ENCODE measurements at places on chromosomes 12 and 14. TPM values are rescaled to one million over a fixed set of nuclear protein-coding genes. Genes with fewer than 3 reads are reported as not detected.

DNA sequence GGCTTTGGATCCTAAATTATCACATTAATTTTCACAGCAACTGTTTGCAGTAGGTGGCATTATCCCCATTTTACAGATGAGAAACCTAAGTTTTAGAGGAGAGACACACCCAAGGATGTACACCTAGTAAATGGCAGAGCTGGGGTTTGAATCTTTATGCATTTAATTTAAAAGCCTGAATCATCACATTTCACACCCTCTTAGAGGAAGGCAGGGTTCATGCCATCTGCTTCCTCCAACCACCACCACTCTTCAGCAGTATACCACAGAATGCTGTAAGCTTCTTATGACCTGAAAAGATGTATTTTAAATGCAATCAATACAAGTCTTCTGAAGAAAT lies 90.3 kb downstream of the CRADD start:
- H3K27me3 ChIP-seq, result no peaks in the 10 kb centered on the region
- no peaks in the 10 kb centered on the region for H3K36me3 ChIP-seq
- no peak overlapping the region for H3K27ac ChIP-seq

The MLXIP gene
- total RNA-seq, result 28.6 TPM

- H3K4me1 ChIP-seq, result peaks cover 2% of the 10 kb centered on the region
- no peak overlapping the region for H3K27ac ChIP-seq
- no peak overlapping the region for H3K4me3 ChIP-seq
Observed at GRCh38 chr12:128513331-128513730, 246.4 kb downstream of the TMEM132C start.

The TOX4 gene
- 64.7 TPM for total RNA-seq

GRCh38 chr12:101750152-101750551 lies 10.9 kb upstream of the SYCP3 start:
- DNase-seq, result no peak
- H3K4me1 ChIP-seq, result no peaks in the 10 kb centered on the region
- H3K4me3 ChIP-seq, result no peak overlapping the region
- peaks cover 8% of the 10 kb centered on the region for H3K36me3 ChIP-seq
- no peaks in the 10 kb centered on the region for H3K27me3 ChIP-seq

The BMP4 gene
- total RNA-seq, result 12.2 TPM

The RNASE1 gene
- total RNA-seq, result 1.6 TPM

- no peak overlapping the region for H3K27ac ChIP-seq
- H3K27me3 ChIP-seq, result no peaks in the 10 kb centered on the region
- H3K4me3 ChIP-seq, result no peak overlapping the region
- no peak for DNase-seq
- no peaks in the 10 kb centered on the region for H3K4me1 ChIP-seq
Observed at GRCh38 chr14:42028607-42029006, 421.9 kb downstream of the LRFN5 start.

DNA sequence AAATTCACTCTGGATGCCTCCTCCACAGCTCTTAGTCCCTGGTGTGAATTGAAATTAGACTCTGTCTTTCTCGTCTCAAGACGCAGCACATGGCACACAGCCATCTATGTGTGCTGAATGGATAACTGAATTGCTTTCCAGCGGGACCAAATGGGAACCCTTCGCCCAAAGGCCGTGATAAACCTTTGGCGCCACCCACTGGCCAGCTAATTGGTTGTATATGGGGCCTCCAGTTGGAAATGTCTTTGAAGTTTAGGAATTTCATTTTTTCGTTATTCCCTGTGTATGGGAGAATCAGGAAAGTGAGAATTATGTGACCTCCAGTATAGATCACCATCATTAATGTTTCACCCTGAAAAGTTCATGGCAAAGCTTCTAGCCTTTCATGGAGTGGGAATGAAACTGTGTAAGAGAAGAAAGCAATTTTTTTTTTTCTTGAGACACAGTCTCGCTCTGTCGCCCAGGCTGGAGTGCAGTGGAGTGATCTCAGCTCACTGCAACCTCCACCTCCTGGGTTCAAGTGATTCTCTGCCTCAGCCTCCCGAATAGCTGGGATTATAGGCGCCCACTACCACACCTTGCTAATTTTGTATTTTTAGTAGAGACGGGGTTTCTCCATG lies 9.8 kb upstream of the HSP90AA1 start:
- peaks cover 3% of the 10 kb centered on the region for H3K4me1 ChIP-seq
- H3K36me3 ChIP-seq, result no peaks in the 10 kb centered on the region
- peak; percentile 76 for DNase-seq
- peak overlapping the region; percentile 4 for H3K4me3 ChIP-seq

DNA sequence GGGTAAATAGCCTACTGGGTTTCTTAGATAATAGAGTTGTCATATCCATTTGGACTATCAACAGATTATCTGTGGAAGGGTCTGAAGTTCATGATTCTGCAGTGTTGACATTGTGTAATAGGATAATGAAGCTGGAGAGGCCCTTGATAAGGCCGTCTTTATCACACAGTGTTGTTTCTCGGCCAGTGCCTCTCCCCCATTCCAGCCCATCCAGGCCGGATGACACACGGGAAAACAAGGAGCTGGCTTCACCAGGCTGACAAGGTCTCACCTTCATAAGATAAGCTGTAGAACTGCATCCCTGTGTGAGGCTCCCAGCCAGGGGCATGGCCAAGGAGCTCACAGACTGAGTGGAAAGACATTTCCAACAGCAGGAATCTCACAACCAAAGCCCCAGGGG lies 8.7 kb upstream of the EML1 start:
- no peak for DNase-seq
- H3K36me3 ChIP-seq, result no peaks in the 10 kb centered on the region
- no peaks in the 10 kb centered on the region for H3K4me1 ChIP-seq

DNA sequence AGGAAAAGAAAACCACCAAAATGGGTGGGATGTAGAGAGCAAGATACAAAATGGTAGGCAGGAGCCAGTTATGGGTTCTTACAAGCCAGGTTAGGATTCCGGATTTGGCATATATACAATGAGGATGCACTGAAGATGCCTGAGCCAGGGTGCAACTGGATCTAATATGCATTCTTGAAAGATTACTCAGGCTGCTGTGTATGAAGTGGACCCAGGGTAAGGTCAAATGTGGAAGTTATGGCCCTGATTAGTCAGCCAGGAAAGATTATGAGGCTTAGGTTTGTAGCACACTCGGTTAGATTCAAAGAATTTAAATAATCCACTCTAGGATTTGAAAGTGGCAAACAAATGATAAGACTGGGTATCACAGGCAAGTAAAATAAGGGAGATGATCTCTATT lies 1750.7 kb upstream of the FLRT2 start:
- H3K27me3 ChIP-seq, result no peaks in the 10 kb centered on the region
- no peak overlapping the region for H3K27ac ChIP-seq
- H3K36me3 ChIP-seq, result no peaks in the 10 kb centered on the region
- DNase-seq, result no peak
- no peak overlapping the region for H3K4me3 ChIP-seq
- H3K4me1 ChIP-seq, result no peaks in the 10 kb centered on the region

The SERPINA6 gene
- not detected for total RNA-seq

The PLBD1 gene
- 15.2 TPM for total RNA-seq

The CMTM5 gene
- total RNA-seq, result not detected

The RFX4 gene
- total RNA-seq, result 0.57 TPM

DNA sequence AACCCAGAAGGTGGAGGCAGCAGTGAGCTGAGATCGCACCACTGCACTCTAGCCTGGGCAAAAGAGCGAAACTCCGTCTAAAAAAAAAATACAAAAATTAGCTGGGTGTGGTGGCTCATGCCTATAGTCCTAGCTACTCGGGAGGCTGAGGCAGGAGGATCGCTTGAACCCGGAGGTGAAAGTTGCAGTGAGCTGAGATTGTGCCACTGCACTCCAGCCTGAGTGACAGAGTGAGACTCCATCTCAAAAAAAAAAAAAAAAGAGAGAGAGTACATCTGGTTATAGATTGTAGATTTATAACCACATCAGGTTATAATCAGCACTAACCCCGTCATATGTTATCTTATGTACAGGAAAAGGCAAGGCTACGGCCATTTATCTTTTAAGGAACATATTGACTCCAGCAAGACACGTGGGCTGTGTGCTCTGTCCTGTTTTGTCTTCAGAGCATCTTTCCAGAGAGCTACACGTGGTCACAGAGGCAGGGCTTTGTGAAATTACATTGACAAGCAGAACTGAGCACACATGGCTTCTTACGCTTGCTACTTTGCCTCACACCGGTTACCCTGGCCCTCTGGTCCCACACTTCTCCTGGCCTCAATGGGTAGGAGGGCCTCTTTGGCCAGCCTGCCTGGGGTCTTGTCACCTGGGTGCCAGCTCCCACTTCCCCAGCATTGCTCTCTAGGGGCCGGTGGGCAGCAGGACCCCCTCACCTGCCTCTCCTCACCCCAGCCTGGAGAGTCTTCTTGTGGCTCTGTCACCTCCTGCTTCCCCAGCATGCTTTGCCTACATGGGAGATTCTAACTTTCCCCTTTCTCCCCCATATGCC lies 6.8 kb upstream of the DYNC1H1 start:
- DNase-seq, result no peak
- no peak overlapping the region for H3K27ac ChIP-seq
- H3K4me3 ChIP-seq, result no peak overlapping the region

DNA sequence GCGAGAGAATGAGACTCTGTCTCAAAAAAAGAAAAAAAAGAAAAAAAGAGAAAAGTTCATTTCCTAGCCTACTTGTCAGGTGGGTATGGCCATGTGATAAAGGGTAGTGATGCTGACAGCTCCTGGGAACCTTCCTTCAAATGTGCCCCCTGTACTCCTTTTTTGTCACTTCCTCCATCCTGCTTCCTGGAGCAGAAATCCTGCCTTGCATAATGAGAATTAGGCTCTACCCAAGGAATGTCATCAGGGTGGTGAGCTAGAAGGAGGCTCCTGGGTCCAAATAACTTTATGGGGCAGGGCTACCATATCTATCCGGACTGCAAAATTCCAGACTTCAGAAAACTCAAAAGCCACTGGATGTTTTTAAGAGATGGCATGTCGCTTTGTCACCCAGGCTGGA lies 27.8 kb upstream of the FBXO34 start:
- no peaks in the 10 kb centered on the region for H3K4me1 ChIP-seq
- H3K4me3 ChIP-seq, result no peak overlapping the region
- H3K36me3 ChIP-seq, result no peaks in the 10 kb centered on the region
- H3K27ac ChIP-seq, result no peak overlapping the region

- no peaks in the 10 kb centered on the region for H3K27me3 ChIP-seq
- no peaks in the 10 kb centered on the region for H3K4me1 ChIP-seq
- no peak overlapping the region for H3K27ac ChIP-seq
Observed at GRCh38 chr12:71555191-71555590, 108.5 kb downstream of the ZFC3H1 start.

The ADAM20 gene
- total RNA-seq, result 0.28 TPM

The KRT3 gene
- not detected for total RNA-seq
